ENCODE measurements at places on chromosomes 13 and 19. TPM values are rescaled to one million over a fixed set of nuclear protein-coding genes. Genes with fewer than 3 reads are reported as not detected.

The PRDX2 gene
- polyA plus RNA-seq, result 664 TPM

The MEF2B gene
- polyA plus RNA-seq, result 0.47 TPM

The SBK2 gene
- not detected for polyA plus RNA-seq

The PRKCG gene
- polyA plus RNA-seq, result not detected

The DCT gene
- 0.11 TPM for polyA plus RNA-seq

The MUC16 gene
- polyA plus RNA-seq, result not detected

The ZNF221 gene
- polyA plus RNA-seq, result 0.54 TPM

The ZNF208 gene
- 2.0 TPM for polyA plus RNA-seq

The NBEA gene
- polyA plus RNA-seq, result 4.7 TPM

The LMTK3 gene
- 4.2 TPM for polyA plus RNA-seq

GRCh38 chr13:113551081-113552000 is 33.2 kb upstream of the TFDP1 start:
- DNase-seq, result peak; percentile 28

GRCh38 chr13:79591493-79591892 is 110.5 kb downstream of the NDFIP2 start:
- no peak for DNase-seq

- no peak for DNase-seq
Observed at GRCh38 chr13:20714563-20715329, 11.2 kb downstream of the IL17D start.

DNA sequence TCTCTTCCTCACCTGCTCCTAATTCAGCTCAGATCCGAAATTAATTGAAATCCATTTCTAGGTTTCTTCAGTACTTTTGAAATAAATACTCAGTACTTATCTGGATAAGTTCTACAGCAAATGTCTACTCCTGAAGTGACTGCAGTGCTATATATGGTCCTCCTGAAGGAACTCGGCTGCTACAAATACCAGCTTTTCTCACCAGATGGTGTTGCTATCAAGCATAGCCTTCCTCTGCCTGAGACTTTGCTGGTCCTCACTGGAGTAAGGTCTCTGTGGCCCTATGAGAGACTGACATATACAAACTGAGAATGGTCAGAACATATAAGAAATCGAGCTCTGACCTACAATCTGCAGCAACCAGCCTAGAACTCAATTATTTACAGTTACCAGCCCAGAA is 161.6 kb downstream of the NDFIP2 start:
- DNase-seq, result no peak

- DNase-seq, result no peak
Observed at GRCh38 chr13:92621985-92622384, 604.6 kb upstream of the GPC6 start.

DNA sequence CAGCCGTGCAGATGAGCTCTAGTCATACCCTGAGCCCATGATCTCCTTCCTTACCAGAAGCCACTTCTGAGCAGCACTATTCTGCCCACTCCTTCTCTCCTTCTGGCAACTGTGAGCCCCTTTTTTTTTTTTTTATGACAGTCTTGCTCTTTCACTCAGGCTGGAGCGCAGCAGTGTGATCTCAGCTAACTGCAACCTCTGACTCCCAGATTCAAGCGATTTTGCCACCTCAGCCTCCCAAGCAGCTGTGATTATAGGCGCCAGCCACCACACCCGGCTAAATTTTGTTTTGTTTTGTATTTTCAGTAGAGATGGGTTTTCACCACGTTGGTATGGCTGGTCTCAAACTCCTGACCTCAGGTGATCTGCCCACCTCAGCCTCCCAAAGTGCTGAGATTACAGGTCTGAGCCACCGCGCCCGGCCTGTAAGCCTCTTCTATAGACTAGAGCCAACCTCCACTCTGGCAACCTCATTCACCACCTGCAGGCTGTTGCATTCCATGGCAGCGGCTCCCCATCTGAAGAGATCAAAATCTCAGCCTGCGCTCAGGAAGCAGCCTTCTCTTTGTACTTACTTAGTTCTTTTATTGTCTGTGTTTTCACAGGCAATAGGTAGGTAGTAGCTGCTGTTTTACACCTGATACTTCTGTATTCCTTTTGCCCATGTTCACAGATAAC is 34.8 kb upstream of the NDFIP2 start:
- no peak for DNase-seq

DNA sequence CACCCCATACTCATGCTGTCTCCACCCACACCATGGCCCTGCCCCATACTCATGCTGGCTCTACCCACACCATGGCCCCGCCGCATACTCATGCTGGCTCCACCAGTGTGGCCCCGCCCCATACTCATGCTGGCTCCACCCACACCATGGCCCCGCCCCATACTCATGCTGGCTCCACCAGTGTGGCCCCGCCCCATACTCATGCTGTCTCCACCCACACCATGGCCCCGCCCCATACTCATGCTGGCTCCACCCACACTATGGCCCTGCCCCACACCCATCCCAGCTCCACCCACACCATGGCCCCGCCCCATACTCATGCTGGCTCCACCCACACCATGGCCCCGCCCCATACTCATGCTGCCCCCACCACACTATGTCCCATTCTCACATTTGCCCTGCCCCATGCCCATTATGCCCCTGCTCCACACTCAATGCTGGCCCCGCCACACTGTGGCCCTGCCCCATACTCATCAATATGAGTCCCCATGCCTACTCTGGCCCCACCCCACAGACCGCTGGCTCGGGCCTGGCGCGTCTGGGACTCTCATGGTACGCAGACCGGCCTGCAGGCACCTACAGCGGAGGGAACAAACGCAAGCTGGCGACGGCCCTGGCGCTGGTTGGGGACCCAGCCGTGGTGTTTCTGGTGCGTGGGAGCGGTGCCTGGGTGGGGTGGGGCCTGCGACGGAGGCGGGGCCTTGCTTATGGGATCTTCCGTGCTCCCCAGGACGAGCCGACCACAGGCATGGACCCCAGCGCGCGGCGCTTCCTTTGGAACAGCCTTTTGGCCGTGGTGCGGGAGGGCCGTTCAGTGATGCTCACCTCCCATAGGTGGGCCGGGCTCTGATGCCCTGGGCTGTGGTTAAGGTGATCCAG is 3.7 kb upstream of the ARHGAP45 start:
- no peak for DNase-seq

DNA sequence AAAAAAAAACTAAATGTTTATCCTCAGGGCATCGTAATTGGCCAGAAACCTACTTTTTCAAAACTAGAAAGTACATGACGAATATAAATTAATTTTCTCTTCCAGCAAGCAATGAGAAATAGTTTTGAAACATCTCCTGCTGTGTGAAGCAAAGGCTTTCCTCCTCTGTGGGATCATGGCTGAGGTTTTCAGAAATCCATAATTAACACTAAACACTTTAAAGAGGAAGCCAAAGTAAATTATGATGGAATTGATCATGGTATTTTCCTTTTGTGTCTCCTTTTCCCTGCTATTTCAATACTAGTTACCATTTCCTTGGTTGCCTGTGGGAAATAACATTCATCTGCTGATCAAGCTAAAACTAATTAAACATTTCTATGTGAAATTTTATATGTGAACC is 1413.8 kb upstream of the PCDH20 start:
- no peak for DNase-seq

GRCh38 chr19:42199440-42200115 is 17.9 kb downstream of the DEDD2 start:
- no peak for DNase-seq

DNA sequence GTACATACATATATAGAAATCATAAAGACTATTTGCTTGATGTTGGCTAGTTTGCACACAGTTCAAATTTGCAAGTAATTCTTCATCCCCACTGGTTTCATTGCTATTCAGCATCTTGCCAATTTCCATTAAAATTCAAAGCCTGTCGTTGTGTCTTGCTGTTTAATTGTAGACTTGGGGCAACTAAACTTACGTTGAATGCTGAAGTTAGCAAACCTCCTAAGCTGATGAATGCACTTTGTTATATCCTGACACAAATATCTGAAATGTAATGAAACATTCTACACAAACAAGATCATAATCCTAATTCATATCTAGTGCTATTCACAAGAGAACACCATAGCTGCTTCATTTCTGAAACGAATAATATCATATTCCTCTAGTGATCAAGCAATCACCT is 381.2 kb downstream of the ITGBL1 start:
- no peak for DNase-seq

- peak; percentile 2 for DNase-seq
Observed at GRCh38 chr13:90518417-90518816, 829.1 kb upstream of the MIR17HG start.

DNA sequence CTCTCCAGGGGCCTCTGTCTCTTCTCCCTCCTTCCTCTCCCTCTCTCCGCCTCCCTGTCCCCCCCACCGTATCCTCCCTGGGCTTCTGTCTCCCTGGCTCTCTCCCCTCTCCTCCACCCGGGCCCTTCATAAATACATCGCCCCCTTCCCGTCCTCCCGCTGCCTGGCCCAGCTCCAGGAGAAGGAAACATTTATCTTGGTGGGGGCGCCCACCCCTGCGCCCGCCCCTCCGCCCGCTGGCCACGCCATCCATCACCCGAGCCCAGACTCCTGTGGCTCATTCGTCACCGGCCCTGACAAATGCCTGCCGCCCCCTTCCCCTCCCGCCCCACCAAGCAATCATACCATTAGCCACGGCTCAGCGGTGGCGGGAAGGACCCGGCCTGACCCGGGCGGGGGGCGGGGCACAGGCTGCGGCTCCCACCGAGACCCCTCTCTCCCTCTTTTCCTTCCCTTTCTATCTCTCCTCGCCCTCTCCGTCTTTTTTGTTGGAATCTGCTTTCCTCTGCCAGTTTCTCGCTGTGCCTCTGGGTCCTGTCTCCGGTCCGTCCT is 2.6 kb upstream of the MEIS3 start:
- DNase-seq, result peak; percentile 89

- no peak for DNase-seq
Observed at GRCh38 chr19:19820774-19821320, 703 bp downstream of the ZNF506 start.

DNA sequence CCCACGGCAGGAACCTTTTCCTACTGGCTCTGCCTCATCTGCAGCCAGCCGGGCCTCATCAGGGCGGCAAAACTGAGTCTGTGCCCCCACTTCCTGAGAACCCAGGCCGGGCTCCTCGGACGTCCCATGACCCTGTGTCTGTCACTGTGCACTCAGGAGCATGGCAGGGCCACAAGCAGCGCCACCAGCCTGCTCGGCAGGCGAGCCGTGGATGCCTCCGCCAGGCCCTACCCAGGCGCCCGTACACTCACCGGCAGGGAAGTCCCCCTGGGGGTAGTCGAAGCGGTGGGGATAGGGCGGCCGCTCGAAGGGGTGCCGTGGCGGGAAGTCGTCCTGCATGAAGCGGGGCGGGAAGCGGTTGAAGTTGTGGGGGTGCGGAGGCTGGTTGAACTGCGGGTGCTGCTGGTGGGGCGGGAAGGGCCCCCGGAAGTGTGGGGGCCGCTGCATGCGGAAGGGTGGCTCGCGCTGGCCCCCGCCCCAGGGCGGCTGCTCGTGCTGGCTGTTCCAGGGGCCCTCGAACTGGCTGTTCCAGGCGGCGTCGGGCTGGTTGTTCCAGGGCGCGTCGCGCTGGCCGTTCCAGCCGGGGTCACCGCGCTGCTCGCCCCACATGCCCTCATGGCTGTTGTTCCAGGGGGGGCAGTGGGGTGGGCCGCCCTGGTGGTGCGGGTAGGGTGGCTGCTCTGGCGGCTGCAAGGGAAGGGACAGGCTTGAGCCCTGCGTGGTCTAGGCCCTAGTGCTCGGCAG is 17.1 kb downstream of the CHERP start:
- DNase-seq, result no peak

GRCh38 chr13:94825507-94825906 is 113.2 kb upstream of the SOX21 start:
- peak; percentile 74 for DNase-seq

DNA sequence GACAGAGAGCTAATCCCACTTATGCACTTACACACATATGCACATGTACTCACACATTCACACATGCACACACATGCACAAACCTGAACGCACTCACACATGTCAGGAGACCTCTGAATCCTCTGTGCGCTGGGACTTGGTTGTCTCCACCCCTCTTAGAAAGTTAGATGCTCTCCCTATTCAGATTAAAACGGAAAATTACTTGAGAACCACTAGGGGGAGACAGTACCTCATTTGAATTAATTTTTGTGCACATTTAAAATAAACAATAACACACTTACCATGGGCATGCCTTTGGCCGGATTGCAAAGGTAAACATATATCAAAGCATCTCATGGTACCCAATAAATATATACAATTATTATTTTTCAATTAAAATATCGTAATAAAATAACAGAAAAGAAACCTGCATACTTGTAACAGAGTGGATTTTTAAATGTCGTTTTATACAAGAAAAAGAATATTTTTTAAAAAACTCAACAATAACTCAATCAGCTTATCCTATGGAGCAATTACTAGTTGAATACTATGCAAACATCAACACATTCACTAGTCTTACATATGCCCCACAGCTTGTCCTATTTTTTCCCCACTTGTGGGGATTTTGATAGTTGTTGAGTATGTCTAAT is 9.5 kb upstream of the LILRB4 start:
- DNase-seq, result no peak

DNA sequence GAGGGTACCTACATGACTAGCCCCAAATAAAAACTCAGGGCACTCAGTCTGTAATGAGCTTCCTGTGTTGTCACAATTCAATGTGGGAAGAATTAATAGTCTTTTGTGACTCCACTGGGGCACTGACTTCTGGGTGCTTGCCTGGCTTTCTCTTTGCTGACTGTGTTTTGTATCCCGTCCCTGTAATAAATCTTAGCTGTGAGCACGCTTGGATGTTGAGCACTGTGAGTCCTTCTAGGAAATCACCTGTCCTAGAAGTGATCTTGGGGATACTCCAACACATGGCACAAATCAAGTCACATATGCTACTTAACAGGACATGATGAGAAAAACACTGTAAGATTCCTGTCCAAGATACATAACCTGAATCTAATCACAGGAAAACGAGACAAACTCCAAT is 83.0 kb downstream of the USP12 start:
- no peak for DNase-seq

- no peak for DNase-seq
Observed at GRCh38 chr13:50149932-50150331, 134.7 kb downstream of the KCNRG start.

- no peak for DNase-seq
Observed at GRCh38 chr13:29935309-29935981, 85.0 kb upstream of the UBL3 start.
